ENCODE measurements at places on chromosomes 5 and 9. TPM values are rescaled to one million over a fixed set of nuclear protein-coding genes. Genes with fewer than 3 reads are reported as not detected.

- DNase-seq, result no peak
Observed at GRCh38 chr9:25939126-25939525, 260.9 kb upstream of the TUSC1 start.

- no peak for DNase-seq
Observed at GRCh38 chr9:10447036-10447435, 165.8 kb downstream of the PTPRD start.

GRCh38 chr5:176934309-176934930 is 35.3 kb upstream of the HK3 start:
- DNase-seq, result no peak

DNA sequence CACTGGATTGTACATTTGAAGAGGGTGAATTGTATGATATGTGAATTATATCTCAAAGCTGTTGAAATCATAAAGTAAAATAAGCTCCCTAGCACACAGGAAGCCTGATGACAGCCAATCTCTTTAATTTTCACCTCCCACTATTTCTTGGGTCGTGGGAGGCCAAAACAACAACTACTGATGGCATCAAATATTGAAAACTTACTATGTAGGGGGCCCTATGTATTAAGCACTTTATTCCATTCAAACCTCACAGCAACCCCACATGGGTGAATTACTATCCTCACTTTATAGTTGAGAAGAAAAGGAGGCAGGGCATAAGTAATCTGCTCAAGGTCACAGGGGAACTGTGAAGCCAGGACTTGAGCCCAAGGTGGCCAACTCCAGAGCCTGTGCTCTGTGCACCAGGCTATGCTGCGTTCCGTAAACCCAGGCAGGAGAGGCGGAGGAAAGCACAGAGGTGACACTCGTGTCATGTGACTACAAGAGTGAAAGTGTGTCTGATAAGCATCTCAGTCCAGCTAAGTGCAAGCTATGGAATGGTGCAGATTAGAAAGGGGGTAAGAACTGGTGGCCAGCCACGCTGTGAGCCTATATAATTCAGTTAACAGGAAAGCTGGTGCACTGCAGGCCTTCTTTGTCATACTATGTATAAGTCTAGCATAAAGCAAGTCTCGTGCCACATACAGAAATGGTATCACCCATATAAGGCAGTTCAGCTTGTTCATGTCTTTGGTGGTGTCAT is 221.0 kb downstream of the DCP2 start:
- no peak for DNase-seq

- no peak for DNase-seq
Observed at GRCh38 chr5:74094096-74094781, 468.2 kb downstream of the ARHGEF28 start.

DNA sequence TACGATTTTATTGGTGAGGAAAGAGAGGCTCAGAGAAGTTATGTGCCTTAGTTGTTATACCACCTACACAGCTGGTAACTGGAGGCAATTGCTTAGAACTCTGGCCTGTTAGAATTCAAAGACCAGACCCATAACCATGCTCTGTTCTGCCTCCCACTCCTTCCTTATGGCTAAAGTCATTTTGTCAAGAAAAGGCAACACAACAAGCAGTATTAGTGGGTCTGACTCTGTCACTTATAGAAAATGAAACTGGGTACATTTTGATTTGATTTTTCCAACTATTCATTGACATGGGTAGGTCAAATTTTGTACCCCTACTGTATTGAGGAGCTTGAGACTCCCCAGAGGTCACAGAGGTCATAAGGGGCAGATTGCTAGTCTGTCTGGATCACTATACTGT is 44.5 kb upstream of the NR3C1 start:
- no peak for DNase-seq

- no peak for DNase-seq
Observed at GRCh38 chr5:158869854-158870253, 229.9 kb downstream of the EBF1 start.

DNA sequence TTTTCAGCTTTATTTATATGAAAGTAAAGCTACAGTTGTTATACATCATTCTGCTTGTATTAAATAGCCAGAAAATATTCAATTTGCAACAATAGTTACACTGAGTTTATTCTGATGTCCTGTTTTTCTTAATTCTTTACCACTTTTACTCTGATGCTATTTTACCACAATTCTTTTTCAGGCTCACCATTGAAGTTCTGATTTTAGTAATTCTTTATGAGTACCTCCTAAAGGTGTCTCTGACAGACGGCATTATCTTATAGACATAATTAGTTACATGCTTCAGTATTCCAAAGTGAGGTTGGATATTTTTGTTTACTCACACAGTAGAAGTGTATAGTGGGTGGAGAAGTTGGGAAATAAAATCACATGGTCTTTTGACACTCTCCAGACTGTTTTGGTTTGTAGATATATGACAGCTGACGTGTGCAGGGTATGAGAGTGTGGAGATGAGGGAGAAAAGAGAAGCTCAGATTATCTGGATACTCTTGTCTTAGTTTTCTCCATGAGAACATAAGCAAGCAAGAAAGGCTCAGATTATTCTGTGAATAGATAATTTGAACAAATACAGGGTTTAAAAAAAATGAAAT is 97.4 kb downstream of the FBXO4 start:
- no peak for DNase-seq

GRCh38 chr5:56329652-56330051 is 96.5 kb upstream of the ANKRD55 start:
- DNase-seq, result no peak

DNA sequence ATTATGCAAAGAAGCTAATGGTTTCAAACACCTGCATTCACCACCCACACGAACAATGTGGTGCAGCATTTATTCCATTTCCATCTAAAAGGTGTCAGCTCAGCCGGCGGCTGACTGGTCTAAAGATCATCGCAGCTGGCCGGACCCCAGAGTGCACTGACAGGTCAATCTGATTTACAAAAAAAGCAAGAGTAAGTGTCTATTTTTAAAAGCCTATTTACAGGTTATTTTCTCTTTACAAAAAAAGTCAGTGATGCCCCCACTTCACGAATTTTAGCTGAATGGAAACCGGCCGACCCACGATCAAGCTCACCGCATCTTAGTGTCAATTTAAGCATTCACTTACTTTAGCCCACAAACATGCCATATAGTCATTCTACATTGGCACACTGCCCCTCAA is 58.3 kb downstream of the SEMA4D start:
- no peak for DNase-seq

DNA sequence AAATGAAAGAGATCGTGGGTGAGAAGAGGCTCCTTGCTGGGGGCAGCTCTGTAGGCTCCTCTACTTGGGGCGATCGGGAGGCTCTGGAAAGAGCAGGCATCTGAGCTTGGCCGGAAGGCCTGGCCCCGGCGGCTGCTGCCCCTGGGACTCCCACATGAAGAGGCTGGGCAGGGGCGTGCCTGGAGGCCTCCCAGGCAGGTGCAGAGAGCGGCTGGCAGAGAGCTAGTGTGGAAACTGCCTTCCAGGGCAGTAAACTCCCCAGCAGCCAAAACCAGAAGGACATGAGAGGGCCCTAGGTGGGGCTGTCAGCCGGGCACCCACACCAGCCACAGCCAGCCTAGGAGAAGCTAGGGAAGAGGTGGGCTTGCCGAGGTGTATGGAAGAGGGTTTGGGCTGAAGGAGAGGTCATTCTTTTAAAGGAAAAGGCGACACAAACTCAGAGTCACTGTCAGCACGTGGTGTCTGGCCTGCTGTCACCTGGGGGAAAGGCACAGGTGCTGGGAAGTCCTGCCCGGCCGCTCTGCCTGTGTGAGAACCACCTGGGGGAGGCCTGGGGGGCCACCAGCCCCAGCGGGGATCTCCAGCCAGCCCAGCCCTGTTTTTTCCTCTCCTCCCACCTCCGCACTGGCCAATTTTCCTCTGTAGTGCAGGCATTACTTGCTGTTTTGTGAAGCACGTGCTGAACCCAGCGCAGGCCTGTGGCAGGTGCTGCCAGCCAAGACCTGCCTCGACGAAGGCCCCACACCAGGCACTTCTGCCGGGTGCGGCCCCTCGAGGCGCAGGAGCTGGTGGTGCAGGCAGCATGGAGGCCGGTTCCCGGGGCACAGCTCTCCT is 44.8 kb upstream of the EGFL7 start:
- DNase-seq, result no peak

DNA sequence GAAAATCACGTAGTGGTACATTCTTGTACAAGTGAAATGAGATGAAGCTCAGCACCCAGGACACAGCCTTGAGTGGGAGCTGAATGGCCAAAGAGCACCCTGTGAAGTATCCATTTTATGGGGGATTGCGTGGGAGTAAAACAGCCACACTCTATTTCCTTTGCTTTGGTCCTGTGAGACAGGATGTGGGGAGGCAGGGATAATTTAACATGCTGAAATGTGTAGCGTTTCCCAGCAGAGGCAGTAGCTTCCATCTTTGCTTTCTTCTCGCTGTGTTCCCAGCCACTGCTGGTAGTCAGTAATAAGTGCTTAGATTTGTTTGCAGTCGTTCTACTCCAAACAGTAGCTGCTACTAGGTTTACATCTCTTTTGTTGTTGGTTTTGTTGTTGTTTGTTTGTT is 4.4 kb downstream of the IL31RA start:
- peak; percentile 31 for DNase-seq

- no peak for DNase-seq
Observed at GRCh38 chr5:132267166-132267739, 9.8 kb downstream of the PDLIM4 start.

DNA sequence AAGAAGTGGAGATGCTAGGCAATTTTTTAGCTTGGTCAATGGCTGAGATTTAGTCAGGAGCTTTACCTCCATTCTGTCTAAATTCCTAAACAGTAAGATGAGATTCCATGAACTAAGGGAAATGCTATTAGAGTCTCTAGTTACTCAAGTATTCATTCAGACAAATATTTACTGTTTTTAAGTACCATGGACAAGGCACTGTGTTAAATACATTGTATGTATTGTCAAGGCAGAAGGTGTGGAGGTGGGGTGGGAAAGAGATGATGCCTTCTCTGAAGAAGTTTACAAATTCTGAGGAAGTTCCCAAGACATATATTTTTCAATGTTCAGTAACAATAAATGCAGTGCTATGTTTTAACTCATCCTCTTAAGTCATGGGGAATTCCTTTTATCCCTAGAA is 459.9 kb upstream of the NMUR2 start:
- peak; percentile 0 for DNase-seq

DNA sequence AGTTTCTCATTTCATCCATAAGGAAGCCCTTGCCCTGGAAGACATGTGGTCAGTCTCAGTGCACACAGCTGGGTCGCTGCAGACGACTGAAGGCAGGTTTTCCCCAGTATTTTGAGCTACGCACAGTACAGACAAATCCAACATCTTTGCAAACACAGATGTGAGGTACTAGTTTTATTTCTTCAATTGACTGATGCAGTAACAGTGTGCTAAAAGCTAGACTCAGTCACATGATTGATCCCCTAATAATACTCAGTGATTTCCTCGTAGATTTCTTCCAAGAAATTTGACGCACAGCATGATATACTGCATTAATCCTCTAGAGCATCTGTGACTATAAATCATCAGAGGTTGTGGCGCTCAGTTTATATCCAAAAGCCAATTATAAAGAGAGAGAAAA is 346.1 kb downstream of the DIRAS2 start:
- DNase-seq, result no peak

DNA sequence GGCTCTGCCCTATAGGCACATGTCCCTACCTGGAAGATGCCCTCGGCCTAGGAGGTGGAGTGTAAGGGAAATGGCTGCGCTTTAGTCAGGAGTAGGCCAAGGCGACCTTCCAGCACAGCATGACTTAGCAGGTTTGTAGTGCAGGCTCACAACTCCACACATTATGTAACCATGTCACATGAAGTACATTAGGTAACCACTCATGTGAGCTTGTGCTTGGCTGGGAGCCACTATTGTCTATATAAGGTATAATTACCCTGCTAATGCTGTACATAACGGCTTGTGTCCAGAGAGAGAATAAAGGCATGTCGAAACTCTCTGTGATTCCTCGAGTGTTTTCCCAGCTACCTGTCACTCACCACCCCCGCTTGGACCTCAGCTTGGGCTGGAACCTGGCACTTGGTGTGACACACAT is 74.9 kb downstream of the CAMK4 start:
- DNase-seq, result peak; percentile 5

- DNase-seq, result no peak
Observed at GRCh38 chr9:93467462-93467861, 14.1 kb upstream of the FAM120AOS start.

DNA sequence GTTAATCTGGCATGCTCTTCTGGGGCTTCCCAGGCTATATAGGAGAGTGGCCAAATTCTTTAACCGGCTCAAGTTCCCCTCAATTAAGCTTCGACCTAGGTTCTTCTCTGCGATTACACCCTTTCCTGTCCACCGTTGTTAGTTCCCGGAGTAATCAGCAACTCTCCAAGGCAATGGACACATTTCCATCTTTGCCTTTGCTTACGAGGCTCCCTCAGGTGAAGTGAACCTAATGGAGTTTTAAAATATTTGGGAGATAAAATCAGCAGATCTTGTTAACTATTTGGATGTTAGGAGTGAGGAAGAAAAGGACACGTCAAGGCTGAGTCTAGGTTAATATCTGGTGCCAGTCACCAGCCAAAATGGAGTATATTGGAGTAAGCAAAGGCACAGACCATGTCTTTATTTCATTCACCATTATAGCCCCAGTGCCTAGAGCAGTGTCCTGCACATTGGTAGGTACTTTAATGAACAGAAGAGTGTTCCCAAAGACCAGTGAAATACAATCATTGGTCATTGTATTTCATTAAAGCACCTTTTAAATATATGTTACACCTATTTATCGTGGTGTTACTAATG is 515 bp downstream of the UTP15 start:
- no peak for DNase-seq

DNA sequence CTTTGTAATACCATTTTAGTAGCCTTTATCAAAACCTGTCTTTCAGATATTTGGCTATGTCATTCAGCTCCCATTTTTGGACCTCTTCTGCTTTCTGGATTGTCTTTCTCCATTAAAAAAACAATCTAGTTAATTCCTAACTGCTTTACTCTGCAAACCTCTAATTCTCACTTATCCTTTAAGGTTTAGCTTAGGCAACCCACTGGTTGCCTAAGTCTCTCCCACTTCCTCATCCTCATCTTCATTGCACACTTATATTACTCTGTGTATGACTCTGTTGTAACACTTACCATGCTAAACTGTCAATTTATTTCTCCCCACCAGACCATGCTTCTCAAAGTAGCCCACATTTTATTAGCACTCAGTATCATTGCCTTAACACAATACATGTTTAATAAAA is 205.0 kb upstream of the DMRTA1 start:
- no peak for DNase-seq

Gene RNF224
- not detected for total RNA-seq

Gene SLC25A2
- total RNA-seq, result not detected

Gene TTLL11
- total RNA-seq, result 9.1 TPM

Gene PCDHA9
- total RNA-seq, result not detected

Gene CRHBP
- 0.20 TPM for total RNA-seq

Gene TBC1D2
- 36.6 TPM for total RNA-seq

Gene FST
- 56.2 TPM for total RNA-seq

Gene ANKDD1B
- total RNA-seq, result not detected

Gene REEP2
- 2.6 TPM for total RNA-seq

Gene TSPAN17
- total RNA-seq, result 32.8 TPM

Gene PCDHAC1
- total RNA-seq, result not detected

Gene PDZD2
- total RNA-seq, result 0.87 TPM

Gene LECT2
- not detected for total RNA-seq

Gene TAF11L3
- total RNA-seq, result not detected

Gene JAK2
- 3.9 TPM for total RNA-seq
